K562 (cell line): ENCODE measurements at places on chromosomes 3 and 15. TPM values are rescaled to one million over a fixed set of nuclear protein-coding genes. Genes with fewer than 3 reads are reported as not detected.

- DNase-seq = no peak
Measured at GRCh38 chr3:87201727-87202126, 25.4 kb upstream of the CHMP2B start.

The MAGEL2 gene
- total RNA-seq = not detected in 2 replicates

GRCh38 chr3:169913323-169913722 is 2.0 kb downstream of the SAMD7 start:
- DNase-seq = no peak

GRCh38 chr15:70083946-70084345 is 13.8 kb downstream of the TLE3 start:
- DNase-seq = no peak

The AGBL1 gene
- not detected in 2 replicates for total RNA-seq

The TMEM212 gene
- total RNA-seq = not detected in 2 replicates

GRCh38 chr3:61681636-61682035 is 120.3 kb downstream of the PTPRG start:
- no peak for DNase-seq

The ACKR2 gene
- 0.69 and 0.85 TPM in 2 replicates for total RNA-seq

GRCh38 chr15:29724026-29724425 is 98.2 kb downstream of the TJP1 start:
- DNase-seq = no peak
